ENCODE measurements at places on chromosomes 6 and 20.

GRCh38 chr20:55140631-55141030 lies 665.2 kb downstream of the DOK5 start:
- no peak for DNase-seq

- no peak for DNase-seq
Measured at GRCh38 chr20:39800111-39800510, 838.0 kb downstream of the DHX35 start.

- no peak for DNase-seq
Measured at GRCh38 chr20:60863548-60863947, 388.5 kb upstream of the CDH4 start.

GRCh38 chr6:157469378-157469777 lies 88.4 kb downstream of the ZDHHC14 start:
- no peak for DNase-seq

- no peak for DNase-seq
Measured at GRCh38 chr20:634148-634925, 18.7 kb downstream of the SRXN1 start.

DNA sequence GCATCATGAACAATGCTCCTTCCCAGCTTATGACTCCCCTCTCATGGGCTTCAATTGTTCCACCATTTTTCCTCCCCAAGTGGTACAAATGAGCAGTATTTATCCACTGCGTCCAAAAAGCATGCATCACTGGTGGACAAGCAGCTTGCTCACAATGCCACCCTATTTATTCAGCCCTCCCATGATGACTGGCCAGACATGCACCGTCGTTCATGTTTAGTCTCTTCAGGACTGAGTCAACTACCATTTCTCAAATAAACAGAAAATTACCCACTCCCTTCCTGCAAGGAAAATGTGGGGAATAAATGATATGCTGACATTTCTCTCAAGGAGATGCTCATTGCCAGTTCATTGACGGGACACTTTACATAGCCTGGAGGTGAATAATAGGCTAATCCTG lies 300.4 kb downstream of the C6orf118 start:
- no peak for DNase-seq

- no peak for DNase-seq
Measured at GRCh38 chr6:131257104-131257503, 121.8 kb downstream of the AKAP7 start.

DNA sequence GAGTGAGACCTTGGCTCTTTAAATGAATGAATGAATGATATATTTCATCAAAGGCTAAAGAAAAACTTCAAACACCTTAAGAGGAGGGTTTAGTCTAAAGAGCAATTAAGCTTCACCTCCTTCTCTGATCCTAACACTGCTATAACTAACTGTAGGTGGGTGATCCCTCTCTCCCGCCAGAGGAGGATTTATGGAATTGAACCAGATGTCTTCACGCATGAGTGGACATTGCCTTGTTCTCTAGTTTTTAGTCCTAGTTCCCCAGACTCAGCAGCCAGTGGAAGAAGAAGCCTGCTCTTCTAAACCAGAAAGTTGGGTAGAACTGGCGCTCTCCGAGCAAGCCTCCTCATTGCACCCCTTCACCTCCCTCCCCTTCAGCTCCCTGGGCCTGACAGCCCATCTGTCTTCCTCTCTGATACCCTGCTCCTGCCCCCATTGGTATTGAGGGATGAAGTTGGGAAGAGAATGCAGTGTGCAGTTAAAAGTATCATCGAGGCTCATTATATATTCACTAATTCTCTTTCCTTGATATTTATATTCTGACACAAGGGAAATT lies 142.7 kb downstream of the ARID1B start:
- no peak for DNase-seq

GRCh38 chr20:18739751-18740166 lies 73.8 kb upstream of the SCP2D1 start:
- DNase-seq = no peak

- DNase-seq = no peak
Measured at GRCh38 chr6:120410586-120410985, 923.7 kb downstream of the TBC1D32 start.

- DNase-seq = no peak
Measured at GRCh38 chr6:138568997-138569396, 69.7 kb upstream of the NHSL1 start.

- DNase-seq = no peak
Measured at GRCh38 chr6:13500264-13500663, 12.9 kb upstream of the GFOD1 start.

DNA sequence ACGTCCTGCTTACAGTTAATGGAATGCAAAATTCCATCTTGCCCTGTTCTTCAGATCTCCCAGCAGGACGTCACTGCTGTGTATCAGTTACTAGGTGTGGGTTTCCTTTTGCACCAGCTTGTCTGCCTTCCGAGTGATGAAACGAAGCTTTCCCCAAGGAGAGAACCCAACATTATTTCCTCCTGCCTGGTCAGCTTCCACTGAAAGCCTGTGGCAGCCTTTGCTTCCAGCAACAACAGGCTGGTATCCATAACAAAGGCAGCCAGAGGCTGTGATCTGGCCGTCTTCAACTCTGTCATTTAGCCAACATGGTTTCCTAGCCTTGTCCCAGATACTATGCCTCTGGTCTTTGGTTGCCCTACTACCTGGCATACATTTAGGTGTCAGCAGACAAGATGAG lies 78.9 kb upstream of the HEY2 start:
- DNase-seq = no peak

DNA sequence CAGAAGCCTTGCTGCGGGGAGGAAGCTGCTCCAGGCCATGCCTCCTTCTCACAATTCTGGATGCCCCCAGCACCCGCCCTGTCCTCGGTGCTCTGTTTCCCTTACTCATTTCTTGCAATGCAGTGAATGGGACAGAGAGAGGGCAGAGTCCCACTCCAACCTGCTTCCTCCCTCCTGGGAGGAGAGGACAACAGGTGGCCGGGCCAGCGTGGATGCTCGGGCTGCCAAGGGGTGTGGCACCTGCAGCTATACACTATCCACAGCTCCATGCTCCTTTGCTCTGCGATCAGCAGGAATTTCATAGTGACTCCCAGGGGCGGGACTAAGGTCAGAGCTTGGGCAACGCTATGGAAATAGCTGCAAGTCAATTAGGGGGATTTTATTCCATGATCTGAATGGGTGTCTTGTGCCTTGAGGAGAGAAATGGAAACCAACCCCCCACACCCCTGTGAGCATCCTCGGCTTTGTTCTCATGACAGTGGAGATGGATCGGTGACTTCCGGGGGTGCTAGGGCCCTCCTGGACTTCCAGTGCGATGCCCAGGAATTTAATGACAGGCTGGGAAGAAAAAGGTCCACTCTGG lies 192.5 kb downstream of the MYLK4 start:
- DNase-seq = no peak

GRCh38 chr6:90149280-90149679 lies 147.4 kb downstream of the BACH2 start:
- no peak for DNase-seq

DNA sequence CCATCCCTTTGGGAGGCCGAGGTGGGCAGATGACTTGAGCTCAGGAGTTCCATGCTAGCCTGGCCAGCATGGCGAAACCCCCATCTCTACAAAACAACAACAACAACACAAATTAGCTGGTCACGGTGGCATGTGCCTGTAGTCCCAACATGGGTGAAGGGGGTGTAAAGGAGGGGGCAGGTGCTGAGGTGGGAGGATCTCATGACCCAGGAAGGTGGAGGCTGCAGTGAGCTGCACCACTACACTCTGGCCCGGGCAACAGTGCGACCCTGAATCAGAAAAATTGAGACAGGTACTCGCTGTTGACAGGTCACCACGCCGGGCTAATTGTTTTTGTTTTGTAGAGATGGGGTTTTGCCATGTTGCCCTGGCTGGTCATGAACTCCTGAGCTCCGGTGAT lies 4.2 kb downstream of the SCAF8 start:
- DNase-seq = no peak

GRCh38 chr6:99305021-99305554 lies 44.4 kb downstream of the FAXC start:
- DNase-seq = no peak

DNA sequence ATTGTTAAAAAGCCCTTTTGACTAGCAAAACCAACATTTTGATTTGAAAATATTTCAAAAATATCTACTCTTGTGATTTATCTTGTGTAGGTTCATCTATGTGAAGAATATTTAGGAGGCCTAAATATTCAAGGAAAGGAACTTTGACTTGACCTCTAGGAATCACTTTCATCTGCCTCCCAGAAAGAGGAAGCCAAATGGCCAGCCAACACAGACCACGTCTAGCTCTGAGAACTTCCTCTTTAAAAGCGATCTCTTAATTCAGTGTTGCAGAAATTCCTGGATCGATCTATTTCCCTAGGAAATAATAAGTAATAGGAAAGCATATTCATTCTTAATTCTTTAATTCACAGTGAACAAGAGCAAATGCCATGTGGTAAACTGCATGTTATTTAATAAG lies 9.6 kb upstream of the MOXD1 start:
- DNase-seq = no peak

- DNase-seq = no peak
Measured at GRCh38 chr6:56458324-56458884, 184.3 kb downstream of the DST start.

GRCh38 chr20:64055893-64056638 lies 6.6 kb upstream of the SOX18 start:
- no peak for DNase-seq

DNA sequence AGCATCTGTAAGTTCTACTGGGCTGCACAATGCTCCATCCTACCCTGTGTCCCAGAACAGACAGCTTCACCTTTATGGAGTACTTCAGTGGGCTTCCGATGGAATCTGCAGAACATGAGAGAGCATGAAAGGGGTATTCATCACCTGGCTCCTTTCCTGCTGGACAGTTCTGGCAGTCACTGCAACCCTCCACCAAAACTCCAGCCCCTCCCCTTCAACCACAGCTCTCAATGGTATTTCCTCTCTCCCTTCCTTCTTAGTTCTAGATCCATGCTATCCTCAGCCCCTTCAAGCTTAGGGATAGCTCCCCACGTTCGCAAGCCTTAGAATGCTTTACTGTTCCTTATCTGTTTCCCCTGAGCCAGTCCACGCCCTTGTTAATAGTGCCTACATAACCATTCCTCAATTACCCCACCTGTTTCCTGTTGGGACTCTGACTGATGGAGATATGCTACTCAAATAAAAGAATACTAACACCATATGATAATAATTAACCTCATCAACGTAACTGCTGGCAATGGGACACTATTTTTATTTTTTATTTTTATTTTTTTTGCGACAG lies 26.8 kb downstream of the TRAM2 start:
- DNase-seq = no peak

- DNase-seq = no peak
Measured at GRCh38 chr6:55069132-55069781, 105.1 kb upstream of the HCRTR2 start.

- no peak for DNase-seq
Measured at GRCh38 chr6:106134906-106135634, 48.9 kb downstream of the PRDM1 start.

DNA sequence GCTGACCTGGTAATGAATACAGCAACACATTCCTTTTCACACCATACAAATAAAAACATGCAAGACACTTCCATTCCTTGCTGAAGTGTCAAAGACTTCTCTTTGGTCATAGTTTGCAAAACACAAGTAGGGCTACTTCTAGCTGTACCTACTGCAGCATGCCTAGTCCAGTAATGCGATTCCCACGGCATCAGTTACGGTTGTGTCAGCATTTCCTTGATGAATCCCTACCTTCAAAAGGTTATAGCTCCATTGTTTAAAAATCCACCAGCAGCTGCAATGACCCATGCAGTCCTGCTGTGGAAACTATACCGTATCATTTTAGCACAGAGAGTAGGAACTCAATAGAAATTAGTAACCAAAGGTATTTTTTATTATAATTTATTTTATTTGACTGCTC lies 1371.5 kb downstream of the EPHA7 start:
- no peak for DNase-seq

DNA sequence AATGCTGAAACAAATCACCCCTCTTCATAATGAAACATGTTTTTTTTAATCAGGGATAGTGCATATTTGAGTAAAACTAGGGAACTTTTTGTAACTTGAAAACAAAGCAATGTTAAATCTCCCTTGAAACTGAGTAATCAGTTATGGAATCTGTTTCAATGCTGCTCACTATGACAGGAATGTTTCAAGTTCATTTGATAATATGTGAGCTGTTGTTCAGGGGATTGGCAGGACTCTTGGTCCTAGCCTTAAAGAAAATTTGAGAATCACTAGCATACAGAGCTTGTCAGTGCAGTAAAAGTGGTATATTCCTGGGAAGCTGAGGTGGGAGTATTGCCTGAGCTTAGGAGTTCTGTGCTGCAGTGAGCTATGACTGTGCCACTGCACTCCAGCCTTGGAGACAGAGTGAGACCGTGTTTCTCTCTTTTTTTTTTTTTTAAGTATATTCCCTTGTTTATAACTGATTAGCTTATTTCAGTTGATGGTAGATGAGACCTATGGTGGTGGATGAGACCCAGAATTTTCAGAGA lies 21.6 kb upstream of the CALHM6 start:
- no peak for DNase-seq

- DNase-seq = no peak
Measured at GRCh38 chr6:107633680-107634323, 143.9 kb downstream of the SOBP start.

DNA sequence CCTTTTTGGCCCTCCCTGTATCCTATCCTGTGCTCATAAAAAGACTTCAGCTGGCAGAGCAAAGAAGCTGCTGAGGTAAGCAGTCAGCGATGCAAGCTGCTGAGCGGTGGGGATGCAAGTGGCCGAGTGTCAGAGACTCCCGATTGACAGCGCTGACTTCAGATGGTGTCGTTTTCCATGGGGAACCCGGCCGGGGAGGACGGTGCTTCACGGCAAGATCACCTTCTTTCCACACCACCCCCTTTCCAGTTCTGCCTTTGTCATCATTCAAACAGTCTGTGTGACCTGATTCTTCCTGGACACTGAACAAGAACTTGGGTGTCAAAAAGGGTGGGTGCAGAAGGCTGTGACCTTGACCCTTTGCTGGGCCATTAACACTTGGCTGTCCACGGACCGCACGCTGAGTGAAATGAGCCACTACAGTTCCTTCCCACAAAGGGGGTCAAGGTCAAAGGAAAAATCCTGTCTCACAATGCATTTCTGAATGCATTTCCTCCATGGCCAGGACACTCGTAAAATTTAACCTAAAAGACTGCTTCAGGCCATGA lies 52.9 kb upstream of the UNC93A start:
- DNase-seq = no peak

- DNase-seq = no peak
Measured at GRCh38 chr6:43943781-43944250, 173.8 kb downstream of the VEGFA start.

- no peak for DNase-seq
Measured at GRCh38 chr20:58162986-58163385, 65.5 kb downstream of the ANKRD60 start.

- no peak for DNase-seq
Measured at GRCh38 chr6:70415247-70415646, 1.9 kb downstream of the FAM135A start.

GRCh38 chr6:6152060-6152459 lies 145.3 kb upstream of the NRN1 start:
- no peak for DNase-seq

DNA sequence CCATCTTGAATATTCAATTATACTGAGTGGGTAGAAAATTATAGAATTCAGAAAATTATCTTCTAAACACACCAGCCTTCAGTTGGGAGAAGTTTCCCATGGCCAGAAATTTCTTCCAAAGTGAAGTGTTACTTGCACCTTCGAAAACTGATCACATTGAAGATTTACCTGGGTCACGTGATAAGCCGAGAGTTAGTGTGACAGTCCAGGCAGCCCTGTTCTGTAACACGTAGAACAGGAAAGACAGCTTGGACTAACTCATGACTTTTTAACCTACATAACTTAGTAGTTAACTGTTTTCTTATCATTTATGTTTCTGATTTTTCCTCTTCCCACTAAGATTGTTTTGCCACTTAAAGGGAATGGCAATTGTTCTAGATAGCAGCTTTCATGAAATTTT lies 118.3 kb upstream of the MTHFD1L start:
- no peak for DNase-seq

Measured in stimulated activated CD8-positive, alpha-beta memory T cell treated with anti-CD3 and anti-CD28 coated beads, Interleukin-15, amount 100 ng/mL, for 24 hours (primary cell).